Kidney epithelial cell (primary cell): ENCODE measurements at places on chromosomes 4 and X.

DNA sequence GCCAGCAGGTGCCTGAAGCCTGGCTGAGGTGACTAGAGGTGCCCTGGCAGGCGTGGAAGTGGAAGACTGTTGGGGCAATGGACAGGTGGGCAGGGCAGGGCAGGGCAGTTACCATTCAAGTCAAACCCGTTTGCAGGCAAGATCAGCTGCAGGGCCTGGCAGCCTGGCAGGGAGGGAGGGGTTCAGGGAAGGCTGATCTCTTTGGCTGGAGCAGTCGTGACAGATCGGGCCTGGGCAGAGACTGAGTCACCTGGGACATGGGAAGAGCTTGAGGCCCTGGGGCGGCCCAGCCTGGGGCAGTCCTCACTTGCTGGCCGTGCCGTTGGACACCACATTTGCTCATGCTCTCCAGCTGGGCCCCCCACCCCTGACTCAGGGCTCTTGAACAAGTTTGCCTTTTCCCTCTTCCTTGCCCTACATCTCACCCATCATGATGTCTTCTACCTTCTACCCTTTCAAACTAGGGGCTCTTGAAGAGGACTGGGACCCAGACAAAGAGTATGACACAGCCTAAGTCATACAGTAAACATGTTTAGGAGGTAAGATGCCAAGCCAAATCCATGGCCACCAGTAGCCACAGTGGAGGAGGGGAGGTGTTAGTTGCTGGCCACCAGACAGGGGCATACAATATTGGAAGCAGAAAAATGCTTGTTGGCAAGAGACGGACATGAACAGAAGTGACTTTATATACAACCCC, 2.0 kb upstream of the ZNF185 start:
- DNase-seq: no peak

GRCh38 chr4:142160509-142160908, 524.1 kb downstream of the IL15 start:
- DNase-seq: no peak

GRCh38 chrX:71107762-71108360, 1.3 kb upstream of the CXorf65 start:
- DNase-seq: no peak

GRCh38 chr4:66585767-66586166, 915.5 kb upstream of the EPHA5 start:
- DNase-seq: no peak
